Stimulated activated CD8-positive, alpha-beta memory T cell treated with anti-CD3 and anti-CD28 coated beads, Interleukin-7, amount 100 ng/mL, for 1 hour (primary cell): ENCODE measurements at places on chromosomes 6 and 20.

DNA sequence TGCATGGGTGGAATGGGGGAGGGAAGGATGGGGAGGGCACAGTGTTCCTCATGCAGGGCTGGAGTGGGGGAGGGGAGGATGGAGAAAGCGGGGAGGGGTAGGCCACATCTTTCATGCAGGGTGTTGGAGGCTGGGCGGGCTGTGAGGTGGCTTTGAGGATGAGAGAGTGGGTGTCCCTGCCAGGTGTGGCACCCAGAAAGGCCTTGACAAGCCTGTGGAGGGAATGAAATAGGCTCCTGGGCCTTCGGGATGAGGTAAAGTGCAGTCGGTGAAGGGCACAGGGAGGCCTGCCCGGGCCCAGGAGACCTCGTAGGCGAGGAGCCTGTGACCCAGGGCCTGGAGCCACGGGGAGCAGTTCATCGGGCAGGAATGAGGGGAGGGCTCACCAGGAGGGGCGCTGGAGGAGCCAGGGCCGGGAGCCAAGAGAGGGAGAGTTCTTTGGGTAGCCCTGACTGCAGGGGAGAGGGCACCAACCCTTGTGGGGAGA is 7.6 kb downstream of the CEBPB start:
- DNase-seq = no peak

DNA sequence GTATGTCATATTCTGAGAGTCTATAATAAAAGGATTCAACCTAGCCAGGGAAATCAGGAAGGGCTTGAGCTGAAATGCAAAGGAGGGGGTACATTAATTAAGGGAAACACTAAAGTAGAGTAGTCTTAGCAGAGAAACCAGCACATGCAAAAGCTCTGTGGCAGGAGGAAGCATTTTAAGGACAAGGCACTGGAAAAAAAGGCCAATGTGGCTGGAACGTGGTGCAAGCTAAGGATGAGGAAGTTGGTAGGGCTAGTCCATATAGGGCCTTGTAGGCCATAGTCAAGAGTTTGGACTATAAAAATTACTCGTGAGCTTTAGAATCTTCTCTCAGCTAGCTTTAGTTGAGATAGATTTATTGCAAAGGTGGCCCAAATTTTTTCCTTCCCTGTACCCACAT is 75.2 kb upstream of the TOP1 start:
- DNase-seq = no peak

DNA sequence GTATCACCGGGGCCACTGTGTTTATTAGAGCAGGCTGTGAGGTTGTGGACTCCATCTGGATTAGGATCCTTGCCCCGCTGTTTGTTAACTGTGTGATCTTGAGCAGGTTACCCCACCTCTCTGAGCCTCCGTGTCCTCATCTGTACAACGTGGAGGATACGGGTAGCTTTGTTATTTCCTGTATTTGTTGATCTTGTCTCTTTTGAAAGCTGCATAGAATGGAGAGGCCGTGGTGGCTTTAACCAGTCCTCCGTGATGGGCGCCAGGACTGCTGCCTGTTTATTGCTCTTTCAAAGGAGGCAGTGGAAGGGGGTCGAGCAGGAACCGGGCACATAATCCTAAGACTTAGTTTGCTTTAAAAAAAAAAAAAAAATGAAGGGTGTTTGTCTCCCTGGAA is 22.9 kb downstream of the BCAS4 start:
- no peak for DNase-seq

- DNase-seq = no peak
Measured at GRCh38 chr6:82179415-82179814, 68.1 kb downstream of the IBTK start.

- DNase-seq = no peak
Measured at GRCh38 chr6:96104910-96105309, 89.1 kb downstream of the FUT9 start.

DNA sequence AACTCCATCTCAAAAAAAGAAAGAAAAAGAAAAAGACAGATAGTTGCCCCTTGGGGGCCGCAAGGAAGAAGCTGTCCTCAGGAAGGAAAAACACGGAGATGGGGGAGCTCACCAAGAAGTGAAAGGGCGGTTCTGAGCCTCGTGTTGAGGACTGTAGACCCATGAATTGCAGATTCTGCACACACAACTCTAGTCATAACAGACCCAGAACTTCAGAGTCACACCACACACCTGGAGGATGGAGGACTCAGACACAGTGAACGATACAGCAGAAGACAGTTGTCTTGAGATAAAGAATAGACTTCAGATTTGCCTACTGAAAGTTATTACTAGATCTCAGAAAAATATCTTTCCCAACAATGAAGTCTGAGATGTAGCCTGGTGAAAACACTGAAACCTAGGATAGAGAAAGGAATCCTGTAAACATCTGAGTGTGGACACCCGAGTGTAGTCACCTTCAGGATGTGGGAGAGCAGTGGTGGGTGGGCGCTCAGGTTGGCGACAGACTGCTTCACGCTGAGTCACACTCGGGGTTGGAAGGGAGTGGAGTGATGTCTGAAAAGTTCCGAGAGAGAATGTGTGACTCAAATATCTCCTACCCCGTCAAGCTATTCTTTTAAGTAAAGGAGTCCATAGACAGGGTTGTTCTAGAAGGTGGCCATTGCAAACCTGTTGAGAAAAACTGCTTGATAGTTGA is 88.1 kb downstream of the MAP3K4 start:
- DNase-seq = peak; percentile 18

DNA sequence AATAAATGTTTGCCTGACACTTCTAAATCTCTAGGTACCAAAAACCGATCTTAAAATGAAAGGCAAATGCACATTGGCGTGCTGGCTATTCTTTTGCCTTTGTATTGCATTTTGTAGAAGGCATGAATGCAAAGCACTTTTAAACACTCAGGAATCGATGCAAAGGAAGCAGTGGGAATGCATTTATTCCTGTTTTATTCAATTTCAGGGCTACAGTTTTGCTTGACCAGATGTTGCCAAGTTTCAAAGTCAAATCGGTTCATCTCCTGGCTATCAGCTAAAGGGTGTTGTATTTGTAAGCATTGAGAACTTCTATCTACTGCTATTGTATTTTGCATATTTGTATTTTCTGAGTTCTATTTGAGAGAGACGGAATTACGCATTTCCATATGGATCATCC is 659.8 kb upstream of the SLC35B3 start:
- no peak for DNase-seq

- DNase-seq = no peak
Measured at GRCh38 chr6:170093658-170094596, 197.0 kb downstream of the DLL1 start.
